ENCODE measurements at places on chromosomes 16 and 17.

DNA sequence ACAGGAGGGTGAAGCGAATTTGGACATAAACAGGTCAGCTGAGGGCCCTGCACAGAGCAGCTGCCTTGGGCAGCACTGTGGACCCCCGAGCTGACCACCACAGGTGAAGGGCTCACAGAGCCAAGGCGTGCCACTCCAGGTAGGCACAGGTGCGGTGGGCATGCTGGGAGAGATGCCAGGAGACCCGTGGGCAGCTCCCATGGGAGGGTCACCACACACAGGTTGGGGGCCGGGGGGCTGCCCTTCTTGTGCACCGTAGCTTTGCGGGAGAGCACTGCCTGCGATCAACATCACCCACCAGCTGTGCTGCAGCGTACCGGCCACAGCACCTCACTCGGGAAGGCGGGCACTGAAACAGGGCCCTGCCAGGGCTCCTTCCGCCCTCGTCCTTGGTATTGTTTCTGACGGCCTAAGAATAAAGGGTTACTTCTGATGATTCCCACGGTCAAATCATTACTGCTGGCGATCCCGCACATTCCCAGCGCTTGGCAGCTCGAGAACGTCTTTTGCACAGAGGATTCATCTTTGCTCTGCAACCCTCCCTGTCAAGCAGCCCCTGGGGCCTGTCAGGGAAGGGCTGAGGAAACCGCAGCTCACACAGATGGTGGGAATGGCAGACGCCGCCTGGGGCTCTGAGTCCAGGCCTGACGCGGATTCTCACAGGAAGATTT is 181.7 kb downstream of the BANP start:
- no peak for DNase-seq

- DNase-seq, result no peak
These were observed 53.7 kb downstream of the SNX20 start for GRCh38 chr16:50627419-50627818.

- no peak for DNase-seq
These were observed 278.3 kb downstream of the KCNJ2 start for GRCh38 chr17:70447588-70447987.

- DNase-seq, result no peak
These were observed 2.8 kb upstream of the DNASE1 start for GRCh38 chr16:3651461-3652372.

GRCh38 chr17:22171631-22172030 is 479.3 kb downstream of the KCNJ18 start:
- no peak for DNase-seq

DNA sequence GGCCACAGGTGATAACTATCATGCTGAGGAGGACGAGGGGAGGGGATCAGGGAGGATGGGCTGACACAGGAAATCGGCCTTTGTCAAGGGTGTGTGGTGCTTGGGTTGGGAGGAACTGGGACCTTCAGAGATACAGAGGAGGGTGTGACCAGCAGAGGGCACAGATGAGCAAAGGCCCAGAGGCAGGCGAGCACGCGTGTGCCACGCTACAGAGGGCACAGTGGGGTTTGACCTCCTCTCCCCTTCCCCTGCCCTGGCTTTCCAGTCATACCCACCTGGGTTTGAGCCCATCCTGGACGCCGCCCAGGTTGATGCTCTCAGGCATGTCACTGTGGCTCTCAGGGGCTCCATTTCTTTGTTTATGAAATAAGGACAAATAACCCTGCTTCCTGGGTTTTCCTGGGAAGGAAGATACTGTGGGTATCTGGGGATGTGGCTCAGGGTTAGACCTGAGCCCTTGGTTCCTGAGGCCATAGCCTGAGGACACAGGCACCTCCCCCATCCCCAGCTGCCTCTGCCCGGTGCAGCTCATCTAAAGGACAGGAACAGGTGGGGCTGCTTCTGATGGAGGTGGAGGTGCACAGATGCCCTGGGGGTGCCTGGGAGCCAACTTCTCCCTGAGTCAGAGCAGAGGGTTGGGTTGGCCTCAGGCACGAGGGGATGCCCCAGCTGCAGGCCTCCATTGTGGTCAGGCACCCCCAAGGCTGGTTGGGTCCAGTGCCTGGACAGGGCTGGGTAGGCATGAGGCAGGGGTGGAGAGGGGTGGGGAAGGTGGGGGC is 51.8 kb downstream of the BEAN1 start:
- DNase-seq, result peak; percentile 78

GRCh38 chr17:36608794-36609497 is 7.6 kb downstream of the MRM1 start:
- DNase-seq, result no peak

- no peak for DNase-seq
These were observed 621.8 kb upstream of the ZFHX3 start for GRCh38 chr16:73669535-73670274.

GRCh38 chr17:35238821-35239220 is 4.1 kb upstream of the SLFN5 start:
- no peak for DNase-seq
